ENCODE measurements at places on chromosomes 5 and 9.

DNA sequence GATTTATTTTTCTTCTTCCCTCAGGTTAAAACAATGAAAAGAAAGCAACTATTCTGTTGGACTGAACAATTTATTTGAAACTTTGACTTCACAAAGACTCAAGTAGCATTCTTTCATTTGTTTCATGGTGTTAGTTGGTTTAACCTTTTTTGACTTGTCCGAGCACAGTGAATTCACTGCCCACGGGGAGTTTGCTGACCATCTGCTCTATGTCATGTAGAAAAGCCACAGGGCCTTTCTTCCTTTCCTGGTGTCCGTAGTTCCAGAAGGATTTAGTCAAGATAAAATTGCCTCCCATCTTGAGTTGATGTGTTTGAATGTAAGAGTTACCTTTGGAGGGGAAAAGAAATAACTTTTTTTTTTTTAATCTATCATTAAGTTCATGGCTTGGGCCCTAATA lies 55.1 kb upstream of the ZNF608 start:
- DNase-seq: no peak

DNA sequence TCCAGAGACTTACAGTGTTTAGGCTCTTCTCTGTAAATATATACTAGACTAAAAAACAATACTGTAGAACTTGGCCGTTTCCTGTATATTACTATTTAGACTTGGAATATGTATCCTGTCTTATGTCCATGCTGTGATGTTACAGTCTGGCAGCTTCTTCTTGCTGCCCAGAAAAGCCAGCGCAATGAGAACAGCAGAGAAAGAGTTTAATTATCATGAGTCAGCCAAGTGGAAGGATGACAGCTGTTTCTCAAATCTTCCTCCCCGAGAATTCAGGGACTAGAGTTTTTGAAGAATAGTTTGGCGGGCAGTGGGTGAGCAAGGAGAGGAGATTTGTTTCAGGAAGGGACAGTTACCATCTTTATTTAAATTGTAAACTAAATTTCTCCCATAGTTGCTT lies 37.5 kb downstream of the NAA35 start:
- no peak for DNase-seq

DNA sequence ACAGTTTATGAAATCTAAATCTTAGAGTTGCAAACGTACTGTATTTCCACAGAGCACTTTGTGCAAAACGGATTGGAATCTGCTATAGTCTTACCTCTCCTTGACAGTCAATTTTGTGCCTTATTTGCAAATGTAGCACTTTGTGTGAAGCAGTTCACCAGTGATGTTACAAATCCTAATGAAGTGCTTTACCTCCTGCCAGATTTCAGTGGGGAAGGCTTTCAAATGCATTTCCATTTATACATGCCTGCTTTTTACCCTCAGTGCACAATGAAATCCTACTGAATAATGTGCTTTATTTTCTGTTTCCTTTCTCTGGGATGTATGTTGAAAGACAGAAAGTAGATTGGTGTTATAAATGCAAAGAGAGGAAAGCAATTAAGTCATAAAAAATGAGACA lies 2141.6 kb upstream of the C9orf72 start:
- DNase-seq: no peak

DNA sequence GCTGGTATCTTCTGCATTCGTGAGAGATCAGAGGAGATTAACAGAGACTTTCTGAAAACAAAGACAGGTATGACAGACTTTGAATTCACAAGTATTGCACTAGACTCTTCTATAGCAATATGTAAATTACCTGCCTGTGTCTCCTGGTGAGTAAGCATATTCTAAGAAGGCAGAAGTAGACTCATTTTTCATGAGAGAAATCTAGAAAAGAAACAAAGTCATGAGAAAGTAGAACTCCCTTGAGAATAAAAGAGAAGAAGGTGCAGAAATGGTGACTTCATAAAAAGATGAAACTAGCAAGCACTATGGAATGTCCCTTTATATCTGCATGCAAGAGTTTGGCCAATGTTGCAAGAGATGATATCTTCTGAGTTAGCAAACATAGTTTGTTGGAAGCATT lies 419.8 kb downstream of the DMRT2 start:
- no peak for DNase-seq

- no peak for DNase-seq
Measured at GRCh38 chr9:529731-530130, 311.8 kb upstream of the DMRT1 start.

All from activated CD8-positive, alpha-beta memory T cell treated with anti-CD3 and anti-CD28 coated beads for 48 hours (primary cell).